ENCODE measurements at places on chromosomes 13 and 19.

DNA sequence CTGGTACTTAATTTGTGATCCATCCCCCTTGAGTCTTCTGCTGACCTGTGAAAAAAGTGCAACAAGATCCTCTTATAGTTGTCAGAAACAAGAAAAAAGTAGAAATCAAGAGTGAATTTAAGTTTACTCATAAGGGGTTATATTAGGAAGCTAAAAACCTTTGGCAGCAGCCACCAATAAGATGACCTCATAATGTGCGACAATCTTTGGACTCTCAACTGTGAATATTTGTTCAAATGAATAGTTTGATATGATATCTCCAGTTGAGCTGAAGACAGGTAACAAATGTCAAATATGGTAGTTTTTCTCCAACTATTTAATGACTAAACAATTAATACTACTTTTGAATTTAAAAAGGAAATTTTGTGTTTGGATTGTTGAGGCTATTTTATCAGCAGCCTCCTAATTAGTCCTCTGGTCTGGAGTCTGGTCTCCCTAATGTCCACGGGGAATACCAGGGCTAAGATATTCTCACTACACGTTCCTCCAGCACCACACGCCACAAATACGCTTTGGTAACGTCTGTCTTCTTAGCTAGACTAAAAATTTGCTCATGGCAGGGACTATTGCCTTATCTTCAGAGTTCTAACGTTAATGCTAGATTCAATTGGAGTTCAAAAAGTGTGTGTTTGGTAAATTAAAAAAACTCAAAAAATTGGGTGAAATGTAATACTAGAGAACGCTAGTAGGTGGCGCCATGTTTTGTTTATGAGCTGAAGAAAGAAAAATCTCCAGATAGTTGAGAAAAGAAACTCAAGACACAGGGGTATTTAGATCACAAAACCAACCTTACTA, 51.0 kb upstream of the PDX1 start:
- DNase-seq = no peak

- peak; percentile 50 for DNase-seq
Observed at GRCh38 chr19:9936326-9937000, at the start of gene OLFM2. OLFM2 (minus strand) TSS chr19:9936515; CDS start chr19:9936366, 149 bp downstream.

DNA sequence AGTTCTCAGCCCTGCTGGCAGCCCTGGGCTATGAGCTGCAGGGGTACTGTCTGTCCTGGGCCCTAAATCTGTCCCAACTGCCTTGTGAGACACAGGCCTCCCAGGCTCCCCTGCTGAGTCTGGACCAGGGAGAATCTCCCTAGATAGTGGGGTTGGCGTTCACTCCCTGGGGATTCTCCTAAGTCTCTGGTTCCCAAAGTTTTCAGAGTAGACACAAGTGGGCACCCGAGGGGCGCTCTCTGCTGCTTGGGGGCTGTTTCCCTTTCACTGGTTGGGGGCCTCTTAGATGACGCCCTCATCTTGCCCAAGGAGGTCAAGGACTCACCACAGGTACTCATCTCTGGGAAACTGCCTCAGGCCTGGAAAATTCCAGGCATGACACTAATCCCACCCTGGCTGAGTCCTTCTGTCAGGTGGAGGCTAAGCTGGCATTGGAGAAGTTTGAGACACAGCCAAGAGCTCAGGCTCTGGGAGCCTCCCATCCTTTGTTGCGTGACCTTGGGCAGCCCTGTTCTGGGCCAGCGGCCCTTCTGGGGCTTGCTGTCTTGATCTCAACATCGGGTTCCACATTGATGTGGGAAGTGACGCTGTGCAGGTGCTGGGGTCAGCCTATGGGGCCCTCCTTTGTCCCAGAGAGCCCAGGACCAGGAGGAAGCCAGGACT, 3.9 kb downstream of the RPL18A start:
- no peak for DNase-seq

GRCh38 chr13:112833551-112834257, 135.3 kb upstream of the MCF2L start:
- DNase-seq = no peak

GRCh38 chr13:52810011-52810410, 38.4 kb downstream of the PCDH8 start:
- DNase-seq = no peak

DNA sequence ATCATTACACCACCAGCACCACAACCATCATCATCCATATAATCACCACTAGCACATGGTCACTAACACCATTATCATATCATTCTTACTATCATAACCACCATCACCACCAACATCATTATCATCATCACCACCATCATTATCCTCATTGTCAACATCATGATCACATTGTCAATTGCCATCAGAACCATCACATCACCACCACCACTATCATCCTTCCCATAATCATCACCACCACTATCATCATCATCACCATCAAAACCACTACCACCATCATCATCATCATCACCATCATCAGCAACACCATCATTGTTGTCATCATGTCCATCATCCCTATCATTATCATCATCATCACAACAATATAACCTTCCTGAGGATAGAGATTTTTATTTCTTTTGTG, 58.1 kb downstream of the MBD3L1 start:
- DNase-seq = no peak

DNA sequence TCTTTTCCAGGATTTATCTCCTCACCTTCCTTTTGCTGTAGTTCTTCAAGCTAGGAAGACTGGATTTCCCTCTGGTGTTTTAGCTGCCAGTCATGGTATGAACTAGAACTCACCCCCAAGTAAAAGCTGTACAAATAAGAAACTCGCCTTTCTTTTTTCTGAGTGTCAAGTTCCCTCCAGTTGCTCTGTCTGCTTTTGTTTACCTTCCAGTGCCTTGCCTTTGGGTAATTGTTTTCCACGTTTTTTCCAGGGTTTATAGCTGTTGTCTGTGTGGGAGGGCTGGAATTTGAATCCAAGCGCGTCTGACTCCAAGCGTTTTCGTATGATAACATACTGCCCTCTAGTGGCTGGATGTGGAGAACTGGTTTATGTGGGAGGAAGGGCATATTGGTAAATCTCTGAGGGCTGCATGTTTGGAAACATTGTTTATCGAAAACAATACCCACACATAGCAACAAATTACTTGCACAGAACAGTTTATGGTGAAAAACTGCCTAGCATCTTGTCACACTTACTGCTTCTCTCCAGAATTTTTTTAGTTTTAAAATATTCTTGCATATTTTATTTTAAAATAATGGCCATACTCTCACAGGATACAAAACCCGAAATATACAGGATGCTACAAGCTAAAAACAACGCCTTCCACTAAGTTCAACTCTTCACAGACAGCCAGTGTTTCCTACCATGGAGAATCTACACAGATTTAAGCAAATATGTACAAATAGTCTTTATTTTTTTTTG, 19.2 kb downstream of the RCN3 start:
- peak; percentile 67 for DNase-seq

DNA sequence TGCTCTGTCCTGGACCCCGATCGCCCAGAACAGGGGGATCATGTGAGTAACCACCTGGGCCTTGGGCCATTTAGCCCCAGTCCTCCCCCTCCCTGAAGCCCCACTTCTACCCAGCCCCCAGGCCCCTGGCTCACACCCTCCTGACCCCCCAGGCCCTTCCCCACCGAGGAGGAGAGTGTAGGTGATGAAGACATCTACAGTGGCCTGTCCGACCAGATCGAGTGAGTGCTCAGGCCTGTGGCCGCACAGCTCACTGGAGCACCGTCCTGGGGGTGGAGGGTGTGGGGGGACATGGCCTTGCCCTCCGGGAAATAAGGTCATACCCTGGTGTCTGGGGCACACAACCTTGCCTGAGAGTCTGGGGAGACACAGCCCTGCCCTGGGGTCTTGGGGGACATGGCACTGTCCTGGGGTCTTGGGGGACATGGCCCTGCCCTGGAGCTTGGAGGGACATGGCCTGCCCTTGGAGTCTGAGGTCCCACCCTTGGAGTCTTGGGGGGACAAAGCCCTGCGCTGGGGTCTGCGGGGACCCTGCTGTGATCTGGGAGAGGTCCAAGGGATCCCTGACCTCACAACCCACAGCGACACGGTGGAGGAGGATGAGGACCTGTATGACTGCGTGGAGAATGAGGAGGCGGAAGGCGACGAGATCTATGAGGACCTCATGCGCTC, 49.3 kb downstream of the VAV1 start:
- no peak for DNase-seq

- no peak for DNase-seq
Observed at GRCh38 chr19:13150931-13151604, 857 bp downstream of the IER2 start.

DNA sequence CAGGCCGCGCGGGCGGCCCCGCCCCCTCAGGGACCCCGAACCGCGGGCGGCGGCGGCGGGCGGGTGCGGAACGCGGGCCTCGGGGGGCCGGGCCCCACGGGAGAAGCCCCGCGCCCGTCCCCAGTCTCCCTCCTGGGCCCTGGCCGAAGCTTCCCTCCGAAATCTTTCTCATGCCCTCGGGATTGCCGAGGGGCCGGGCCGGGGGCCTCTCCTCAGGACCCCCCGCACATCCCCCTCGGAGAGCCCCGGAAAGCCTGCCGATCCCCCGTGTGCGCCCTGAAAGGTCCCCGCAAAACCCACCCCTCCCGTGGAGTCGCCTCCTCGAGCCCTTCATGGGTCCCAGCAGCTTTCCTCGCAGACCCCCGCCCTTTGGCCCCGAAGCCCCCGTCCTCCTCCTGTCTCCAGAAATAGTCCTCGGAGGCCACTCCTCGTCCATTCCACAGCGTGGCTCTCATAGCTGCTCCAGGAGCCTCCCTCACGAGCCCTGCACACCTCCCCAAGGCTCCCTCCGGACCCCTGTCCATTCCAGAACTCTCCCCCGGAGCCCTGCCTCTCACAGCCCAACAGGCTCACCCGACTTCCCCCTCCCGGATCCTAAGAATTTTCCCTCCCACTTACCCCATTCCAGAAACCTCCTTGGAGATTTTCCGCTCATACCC, 555 bp downstream of the SAMD4B start:
- DNase-seq = no peak

- peak; percentile 41 for DNase-seq
Observed at GRCh38 chr13:93413972-93414717, 187.5 kb downstream of the GPC6 start.

- peak; percentile 46 for DNase-seq
Observed at GRCh38 chr13:112067871-112068539, 1.1 kb downstream of the SOX1 start.

DNA sequence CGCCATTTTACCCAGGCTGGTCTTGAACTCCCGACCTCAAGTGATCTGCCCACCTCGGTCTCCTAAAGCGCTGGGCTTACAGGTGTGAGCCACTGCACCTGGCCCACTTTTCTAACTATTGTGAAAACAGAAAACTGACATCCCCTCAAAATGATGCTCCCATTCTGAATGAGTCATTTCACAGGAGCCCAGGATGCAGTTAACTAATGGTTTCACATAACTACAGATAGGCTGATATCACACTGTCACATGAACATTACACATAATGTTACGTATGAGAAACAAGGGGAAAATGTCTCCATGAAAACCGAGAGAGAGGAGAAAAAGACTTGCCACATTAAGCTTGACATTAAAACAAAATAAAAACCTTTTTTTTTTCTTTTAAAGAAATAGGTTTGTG, 37.5 kb downstream of the N4BP2L2 start:
- no peak for DNase-seq

DNA sequence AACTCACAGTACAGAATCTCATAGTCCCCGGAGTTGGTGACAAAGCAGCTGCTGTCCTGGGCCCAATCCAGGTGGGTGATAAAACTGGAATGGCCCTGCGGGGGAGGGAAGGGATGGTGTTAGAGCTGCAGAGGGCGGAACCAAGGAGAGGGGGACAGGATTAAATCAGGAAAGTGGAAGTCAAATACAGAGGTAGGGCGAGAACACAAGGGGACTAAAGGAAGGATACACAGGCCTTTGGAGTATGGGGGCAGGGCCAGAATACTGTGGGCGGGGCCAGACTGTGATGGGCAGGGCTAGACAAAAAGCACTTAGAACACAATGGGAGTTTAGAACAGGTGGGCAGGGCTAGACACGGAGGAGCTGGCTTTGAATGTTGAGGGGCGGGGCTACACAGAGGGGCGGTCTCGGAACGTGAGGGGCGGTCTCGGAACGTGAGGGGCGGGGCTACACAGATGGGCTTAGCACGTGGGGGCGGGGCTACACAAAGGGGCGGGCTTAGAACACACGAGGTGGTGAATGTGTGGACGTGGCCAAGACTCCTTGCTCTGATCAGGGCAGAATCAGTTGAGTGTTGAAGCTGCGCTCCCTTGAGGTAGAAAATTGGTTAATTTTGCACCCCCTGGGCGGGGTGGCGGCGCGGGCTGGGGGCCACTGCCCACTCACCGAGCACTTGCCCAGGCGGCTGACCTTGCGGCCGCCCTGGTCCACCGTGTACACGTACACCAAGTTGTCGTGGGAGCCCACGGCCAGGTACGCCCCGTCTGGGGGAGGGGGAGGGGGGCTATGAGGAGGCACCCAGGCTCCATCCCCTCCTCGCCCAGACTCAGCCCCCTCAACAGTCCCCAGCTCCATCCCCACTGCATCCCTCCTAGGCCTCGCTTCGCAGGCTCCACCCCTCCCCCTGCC, 14.0 kb upstream of the GPR4 start:
- DNase-seq = peak; percentile 62

- DNase-seq = no peak
Observed at GRCh38 chr19:33686687-33687480, 65.1 kb downstream of the CHST8 start.

DNA sequence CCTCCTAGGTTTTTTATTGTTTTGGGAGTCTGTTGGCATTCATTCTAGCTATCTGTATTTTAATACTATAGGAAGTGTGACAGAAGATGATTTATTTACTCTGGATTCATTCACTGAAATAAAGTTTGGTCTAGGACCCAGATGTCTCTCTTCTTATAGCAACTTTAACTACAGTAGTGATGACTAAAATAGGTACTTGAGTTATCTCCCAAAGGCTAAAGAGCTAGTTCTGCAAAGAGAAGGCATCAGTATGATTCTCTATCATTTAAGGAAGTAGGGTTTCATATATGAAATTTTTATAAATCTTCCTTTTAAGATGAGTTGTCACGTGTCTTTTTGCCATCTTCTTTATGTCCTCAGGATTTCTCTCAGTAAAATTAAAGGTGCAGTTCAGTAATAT, 507.4 kb downstream of the KCTD12 start:
- no peak for DNase-seq

DNA sequence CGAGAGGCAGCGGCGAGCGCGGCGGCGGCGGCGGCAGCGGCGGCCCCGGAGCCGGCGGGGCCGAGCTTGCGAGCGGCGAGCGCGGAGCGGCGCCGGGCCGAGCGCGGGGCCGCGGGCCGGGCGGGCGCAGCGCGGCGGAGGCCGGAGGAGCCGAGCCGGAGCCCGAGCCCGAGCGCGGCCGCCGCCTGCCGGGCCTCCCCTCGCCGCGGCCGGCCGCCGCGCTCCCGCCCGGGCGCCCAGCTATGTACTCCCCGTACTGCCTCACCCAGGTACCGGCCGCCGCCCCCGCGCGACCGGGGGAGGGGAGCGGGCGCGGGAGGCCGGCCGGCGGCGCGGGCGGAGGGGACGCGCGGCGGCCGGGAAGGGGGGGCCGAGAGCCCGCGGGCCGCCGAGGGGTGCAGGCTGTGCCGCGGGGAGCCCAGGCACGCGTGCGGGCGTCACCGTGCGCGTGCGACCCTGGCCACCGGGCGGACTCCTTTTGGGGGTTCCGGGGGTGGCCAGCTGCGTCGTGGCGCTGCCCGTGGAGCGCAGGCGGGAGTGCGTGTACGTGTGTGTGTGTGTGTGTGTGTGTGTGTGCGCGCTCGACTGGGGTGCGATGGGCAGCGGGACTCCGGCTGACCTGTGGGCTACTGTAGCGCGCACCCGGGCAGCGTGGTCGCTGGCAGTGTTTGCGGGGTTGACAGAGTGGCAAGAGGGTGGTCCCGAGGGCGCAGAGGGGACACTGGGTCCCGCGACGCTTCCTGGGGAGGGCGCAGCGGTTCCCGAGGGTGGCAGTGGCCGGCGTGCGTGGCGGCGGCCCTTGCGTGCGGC, 526 bp downstream of the NFIX start:
- DNase-seq = peak; percentile 75
